Pancreas (tissue), 10 donors: ENCODE measurements at places on chromosomes 12 and 14. TPM values are rescaled to one million over a fixed set of nuclear protein-coding genes. Genes with fewer than 3 reads are reported as not detected.

- H3K36me3 ChIP-seq: peaks cover 34% of the 10 kb centered on the region
- H3K4me1 ChIP-seq: no peaks in the 10 kb centered on the region
- no peak for DNase-seq
- no peak overlapping the region for H3K27ac ChIP-seq
Measured at GRCh38 chr12:131774576-131775391, 53.4 kb upstream of the MMP17 start.

DNA sequence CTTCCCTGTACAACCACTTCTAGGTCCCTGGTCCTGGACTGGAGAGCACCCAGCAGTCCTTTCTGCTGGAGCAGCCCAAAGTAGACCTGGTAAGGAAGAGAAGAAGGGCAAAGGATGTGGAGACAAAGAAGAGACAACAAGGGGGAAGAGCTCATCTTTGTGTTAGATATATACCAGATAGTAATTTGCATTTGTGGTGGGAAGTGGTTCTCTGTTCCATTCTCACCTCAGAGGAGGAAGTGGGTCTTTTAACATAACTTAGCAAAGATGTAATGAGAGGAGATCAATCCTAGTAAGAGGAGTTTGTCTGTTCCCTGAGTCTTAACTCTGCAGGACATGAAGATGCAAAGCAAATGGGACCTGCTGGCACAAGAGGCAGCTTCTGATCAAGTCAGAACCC is 8.0 kb downstream of the CCDC198 start:
- no peaks in the 10 kb centered on the region for H3K27me3 ChIP-seq
- no peak for DNase-seq
- H3K36me3 ChIP-seq: no peaks in the 10 kb centered on the region
- no peak overlapping the region for H3K27ac ChIP-seq

- H3K4me3 ChIP-seq: no peak overlapping the region
- H3K27me3 ChIP-seq: no peaks in the 10 kb centered on the region
- no peaks in the 10 kb centered on the region for H3K36me3 ChIP-seq
- no peak for DNase-seq
- H3K27ac ChIP-seq: peak overlapping the region; percentile 90
Measured at GRCh38 chr14:95341564-95341963, 21.9 kb upstream of the CLMN start.

- no peaks in the 10 kb centered on the region for H3K36me3 ChIP-seq
- H3K4me3 ChIP-seq: no peak overlapping the region
- peak; percentile 78 for DNase-seq
- H3K4me1 ChIP-seq: peaks cover 7% of the 10 kb centered on the region
Measured at GRCh38 chr14:52044791-52045522, 23.9 kb downstream of the NID2 start.

DNA sequence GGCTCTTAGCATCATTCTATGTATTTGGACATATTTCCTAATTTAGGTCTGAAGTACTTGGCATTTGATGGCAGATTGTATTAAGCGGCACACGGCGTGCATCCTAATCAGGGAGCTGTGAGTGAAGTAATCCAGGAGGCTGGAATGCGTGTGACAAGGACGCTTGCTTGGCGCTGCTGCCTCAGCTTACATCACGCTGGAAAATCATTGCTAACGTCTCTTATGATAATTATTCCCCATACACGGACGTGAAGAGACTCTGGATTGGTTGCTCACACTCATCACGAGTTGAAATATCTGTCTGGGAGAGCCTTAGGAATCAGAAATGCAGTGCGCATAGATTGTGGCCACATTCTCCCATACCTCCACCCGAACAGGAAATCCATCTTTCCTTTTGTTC is 85.3 kb downstream of the FBXW8 start:
- H3K36me3 ChIP-seq: peaks cover 4% of the 10 kb centered on the region
- H3K27ac ChIP-seq: no peak overlapping the region
- H3K4me3 ChIP-seq: no peak overlapping the region

SOX5 gene
- 1.8 TPM for total RNA-seq

KRT72 gene
- total RNA-seq: 0.09 TPM

- H3K27me3 ChIP-seq: no peaks in the 10 kb centered on the region
- H3K4me1 ChIP-seq: no peaks in the 10 kb centered on the region
- no peaks in the 10 kb centered on the region for H3K36me3 ChIP-seq
- DNase-seq: no peak
- no peak overlapping the region for H3K27ac ChIP-seq
Measured at GRCh38 chr12:132570635-132571034, 39.7 kb downstream of the LRCOL1 start.

DNA sequence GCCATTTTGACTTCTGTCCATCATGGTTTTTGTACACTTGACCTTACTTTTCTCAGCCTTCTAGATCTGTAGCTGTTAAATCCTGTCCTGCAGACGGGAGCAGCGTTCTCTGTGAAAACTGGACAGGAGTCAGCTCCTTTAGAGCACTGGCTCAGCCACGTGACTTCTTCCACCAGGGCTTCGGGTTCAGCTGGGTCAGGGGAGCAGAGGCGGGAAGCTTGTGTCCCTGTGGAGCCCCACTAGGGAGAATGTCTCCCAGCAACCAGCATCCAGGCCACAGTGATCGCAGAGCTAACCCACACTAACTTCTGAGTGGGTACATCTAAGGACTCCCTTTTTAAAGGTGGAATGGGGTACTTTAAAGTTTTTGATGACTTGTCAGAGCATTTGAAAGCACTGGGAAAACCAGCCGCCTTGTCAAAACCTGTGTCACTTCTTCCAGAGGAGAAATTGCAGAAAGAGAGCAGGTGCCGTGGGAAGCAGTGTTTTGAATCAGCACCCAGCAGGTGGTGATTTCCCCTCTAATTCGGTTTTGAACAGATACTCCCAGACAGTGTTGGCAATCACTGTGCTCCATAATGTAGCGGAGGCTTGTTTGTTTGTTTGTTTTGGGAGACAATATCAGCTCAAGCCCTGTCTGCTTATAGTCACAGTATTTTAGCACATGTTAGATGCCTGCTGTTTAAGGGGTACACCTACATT is 17.9 kb downstream of the DERA start:
- H3K4me1 ChIP-seq: peaks cover 12% of the 10 kb centered on the region
- DNase-seq: peak; percentile 60
- no peak overlapping the region for H3K4me3 ChIP-seq
- no peak overlapping the region for H3K27ac ChIP-seq
- no peaks in the 10 kb centered on the region for H3K36me3 ChIP-seq

DNA sequence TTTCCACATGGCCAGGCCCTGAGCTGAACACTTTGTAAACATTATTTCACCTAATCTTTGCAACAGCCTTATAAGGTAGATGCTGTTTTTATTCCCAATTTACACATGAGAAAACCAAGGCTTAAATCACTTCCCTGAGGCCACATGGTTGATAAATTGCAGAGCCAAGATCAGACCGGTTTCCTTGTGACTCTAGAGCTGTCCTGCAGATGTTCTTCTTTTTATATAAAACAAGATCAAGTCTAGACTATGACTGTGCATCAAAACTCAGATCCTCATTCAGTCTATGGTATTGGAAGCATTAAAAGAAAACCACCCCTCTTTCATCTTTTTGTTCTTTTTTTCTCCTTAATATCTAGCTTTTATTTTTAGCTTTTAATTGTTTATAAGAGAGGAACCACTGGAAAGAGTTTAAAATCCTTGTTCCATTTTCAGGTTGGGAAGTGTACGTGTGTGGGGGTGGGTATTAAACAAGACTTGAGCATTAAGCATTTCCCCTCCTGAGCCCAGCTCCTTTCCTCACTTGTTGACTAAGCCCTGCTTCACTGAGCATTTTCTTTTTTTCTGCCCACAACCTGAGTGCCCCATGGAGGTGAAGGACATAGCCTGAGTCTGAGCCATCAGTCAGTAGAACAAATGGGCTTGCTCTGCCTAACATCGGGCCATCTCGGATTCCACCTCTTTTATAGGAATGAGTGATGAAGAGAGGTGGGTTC is 45.4 kb downstream of the GPATCH2L start:
- H3K27ac ChIP-seq: no peak overlapping the region
- H3K36me3 ChIP-seq: peaks cover 25% of the 10 kb centered on the region
- no peaks in the 10 kb centered on the region for H3K27me3 ChIP-seq
- no peak overlapping the region for H3K4me3 ChIP-seq

FUT8 gene
- total RNA-seq: 19.3 TPM

MYO1A gene
- total RNA-seq: 0.47 TPM

GRCh38 chr14:93274055-93274806 is 58.6 kb downstream of the BTBD7 start:
- no peak for DNase-seq
- no peaks in the 10 kb centered on the region for H3K4me1 ChIP-seq
- H3K27me3 ChIP-seq: no peaks in the 10 kb centered on the region
- H3K27ac ChIP-seq: no peak overlapping the region
- no peaks in the 10 kb centered on the region for H3K36me3 ChIP-seq
- H3K4me3 ChIP-seq: no peak overlapping the region

- no peaks in the 10 kb centered on the region for H3K27me3 ChIP-seq
- H3K36me3 ChIP-seq: no peaks in the 10 kb centered on the region
- peak; percentile 20 for DNase-seq
Measured at GRCh38 chr14:95039993-95040348, 117.4 kb downstream of the DICER1 start.

GRCh38 chr14:76434220-76434619 is 58.3 kb downstream of the ESRRB start:
- H3K27me3 ChIP-seq: no peaks in the 10 kb centered on the region
- no peak overlapping the region for H3K27ac ChIP-seq
- no peak for DNase-seq
- H3K36me3 ChIP-seq: no peaks in the 10 kb centered on the region
- H3K4me3 ChIP-seq: no peak overlapping the region

DNA sequence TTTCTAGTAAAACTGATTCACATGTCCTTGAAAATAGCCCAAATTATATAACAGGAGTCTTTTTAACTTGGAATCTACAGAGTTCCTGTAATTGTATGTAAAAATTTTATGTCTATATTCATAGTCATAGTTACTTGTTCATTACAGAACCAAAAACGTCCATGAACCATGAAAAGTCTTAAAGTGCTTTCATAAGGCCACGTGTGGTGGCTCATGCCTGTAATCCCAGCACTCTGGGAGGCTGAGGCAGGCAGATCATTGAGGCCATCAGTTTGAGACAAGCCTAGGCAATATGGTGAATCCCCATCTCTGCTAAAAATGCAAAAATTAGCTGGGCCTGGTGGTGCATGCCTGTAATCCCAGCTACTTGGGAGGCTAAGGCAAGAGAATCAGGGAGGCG is 48.4 kb downstream of the GALNT4 start:
- no peaks in the 10 kb centered on the region for H3K36me3 ChIP-seq
- no peaks in the 10 kb centered on the region for H3K4me1 ChIP-seq
- H3K4me3 ChIP-seq: no peak overlapping the region
- no peak overlapping the region for H3K27ac ChIP-seq
- DNase-seq: no peak

GRCh38 chr12:94362653-94363052 is 97.0 kb downstream of the CEP83 start:
- no peaks in the 10 kb centered on the region for H3K4me1 ChIP-seq
- no peaks in the 10 kb centered on the region for H3K36me3 ChIP-seq
- H3K4me3 ChIP-seq: no peak overlapping the region
- H3K27ac ChIP-seq: no peak overlapping the region
- no peak for DNase-seq

GRCh38 chr14:48526307-48526706 is 850.9 kb upstream of the MDGA2 start:
- no peaks in the 10 kb centered on the region for H3K27me3 ChIP-seq
- H3K36me3 ChIP-seq: no peaks in the 10 kb centered on the region
- no peak overlapping the region for H3K27ac ChIP-seq
- no peaks in the 10 kb centered on the region for H3K4me1 ChIP-seq

DNA sequence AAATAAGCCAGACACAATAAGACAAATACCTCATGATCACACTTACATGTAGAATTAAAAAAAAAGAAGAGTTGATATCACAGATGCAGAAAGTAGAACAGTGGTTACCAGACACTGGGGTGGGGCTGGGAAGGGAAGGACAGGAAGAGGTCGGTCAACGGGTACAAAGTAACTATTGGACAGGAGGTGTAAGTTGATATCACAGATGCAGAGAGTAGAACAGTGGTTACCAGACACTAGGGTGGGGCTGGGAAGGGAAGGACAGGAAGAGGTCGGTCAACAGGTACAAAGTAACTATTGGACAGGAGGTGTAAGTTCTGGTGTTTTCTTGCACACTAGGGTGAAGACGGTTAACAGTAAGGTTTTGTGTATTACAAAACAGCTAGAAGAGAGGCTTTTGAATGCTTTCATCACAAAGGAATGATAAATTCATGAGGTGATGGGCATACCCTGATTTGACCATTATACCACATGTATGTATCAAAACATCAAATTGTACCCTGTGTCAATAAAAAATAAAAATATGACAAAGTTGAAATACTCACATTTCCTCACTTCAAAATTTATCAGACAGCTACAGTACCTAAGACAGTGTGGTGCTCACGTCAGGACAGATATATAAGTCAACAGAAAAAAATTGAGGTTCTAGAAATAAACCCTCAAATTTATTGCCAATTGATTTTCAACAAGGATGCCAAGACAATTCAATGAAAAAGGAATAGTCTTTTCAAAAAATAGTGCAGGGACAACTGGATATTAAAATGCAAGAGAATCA is 32.8 kb downstream of the GALC start:
- no peaks in the 10 kb centered on the region for H3K27me3 ChIP-seq
- H3K4me1 ChIP-seq: no peaks in the 10 kb centered on the region
- H3K27ac ChIP-seq: no peak overlapping the region
- no peaks in the 10 kb centered on the region for H3K36me3 ChIP-seq
- H3K4me3 ChIP-seq: no peak overlapping the region

RD3L gene
- total RNA-seq: not detected

KCNA1 gene
- total RNA-seq: not detected

DNA sequence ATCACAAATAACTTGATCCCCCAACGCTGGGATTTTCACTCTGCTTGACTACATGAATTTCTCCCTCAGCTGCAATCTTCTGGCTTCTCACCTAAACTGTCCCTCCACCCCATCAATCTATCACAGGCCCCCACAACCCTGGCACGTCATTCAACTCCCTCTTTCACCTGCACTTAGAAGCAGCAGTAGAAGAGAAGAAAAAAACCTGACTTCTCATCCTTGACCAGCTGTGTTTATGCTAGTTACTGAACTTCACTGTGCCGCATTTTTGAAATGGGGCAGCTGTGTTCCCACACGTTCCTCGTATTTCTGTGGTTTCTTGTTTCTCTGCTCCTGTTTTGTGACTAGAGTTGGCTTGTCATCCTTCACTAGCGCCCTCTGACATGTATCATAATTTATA is 35.0 kb downstream of the ITPR2 start:
- no peak overlapping the region for H3K27ac ChIP-seq
- H3K27me3 ChIP-seq: no peaks in the 10 kb centered on the region
- H3K4me3 ChIP-seq: no peak overlapping the region
- H3K4me1 ChIP-seq: peaks cover 6% of the 10 kb centered on the region
- H3K36me3 ChIP-seq: no peaks in the 10 kb centered on the region

KCNMB4 gene
- 0.19 TPM for total RNA-seq
